ENCODE measurements at places on chromosomes 6 and 20.
A peak's percentile ranks its signal among the peaks of the same experiment; 100 is the strongest.

- DNase-seq, result no peak
Measured at GRCh38 chr6:16249971-16250370, 11.6 kb downstream of the GMPR start.

DNA sequence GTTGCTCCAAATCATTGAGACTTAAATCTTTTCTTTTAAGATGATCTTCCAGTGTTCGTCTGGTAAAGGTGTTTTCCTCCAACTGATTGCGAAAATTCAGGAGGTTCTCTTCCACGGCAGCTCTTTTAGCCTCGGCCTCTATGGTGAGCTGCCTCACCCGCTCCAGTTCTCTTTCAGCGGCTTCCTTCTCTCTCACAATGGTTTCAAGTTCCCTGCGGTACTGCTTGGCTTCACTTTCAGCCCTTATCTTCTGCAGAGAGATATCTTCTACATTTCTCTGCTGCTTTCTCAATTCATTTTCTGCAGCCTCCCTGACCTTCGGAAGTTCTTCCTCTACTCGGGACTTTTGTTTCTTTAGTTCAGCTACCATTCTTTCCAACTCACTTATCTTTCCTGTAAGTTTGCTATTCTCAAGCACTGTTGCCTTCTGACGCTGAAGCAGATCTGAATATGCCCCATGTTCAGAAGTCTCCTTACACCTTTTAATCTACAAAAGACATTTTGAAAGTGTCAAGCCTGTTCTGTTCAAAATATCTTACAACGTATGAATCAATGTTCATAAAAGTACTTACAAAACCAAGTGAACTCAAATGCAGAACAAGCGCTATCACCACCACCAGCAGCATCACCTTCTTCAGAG lies 22.3 kb downstream of the DST start:
- DNase-seq, result no peak

GRCh38 chr6:170357812-170358211 lies 51.3 kb downstream of the FAM120B start:
- DNase-seq, result no peak

- DNase-seq, result no peak
Measured at GRCh38 chr6:3446184-3446583, 10.7 kb downstream of the SLC22A23 start.

GRCh38 chr6:7725849-7726415 lies at the start of gene BMP6:
TSS of gene BMP6 (plus strand) at chr6:7726099. CDS start at chr6:7726956, 857 bp downstream.
- peak; percentile 93 for DNase-seq

DNA sequence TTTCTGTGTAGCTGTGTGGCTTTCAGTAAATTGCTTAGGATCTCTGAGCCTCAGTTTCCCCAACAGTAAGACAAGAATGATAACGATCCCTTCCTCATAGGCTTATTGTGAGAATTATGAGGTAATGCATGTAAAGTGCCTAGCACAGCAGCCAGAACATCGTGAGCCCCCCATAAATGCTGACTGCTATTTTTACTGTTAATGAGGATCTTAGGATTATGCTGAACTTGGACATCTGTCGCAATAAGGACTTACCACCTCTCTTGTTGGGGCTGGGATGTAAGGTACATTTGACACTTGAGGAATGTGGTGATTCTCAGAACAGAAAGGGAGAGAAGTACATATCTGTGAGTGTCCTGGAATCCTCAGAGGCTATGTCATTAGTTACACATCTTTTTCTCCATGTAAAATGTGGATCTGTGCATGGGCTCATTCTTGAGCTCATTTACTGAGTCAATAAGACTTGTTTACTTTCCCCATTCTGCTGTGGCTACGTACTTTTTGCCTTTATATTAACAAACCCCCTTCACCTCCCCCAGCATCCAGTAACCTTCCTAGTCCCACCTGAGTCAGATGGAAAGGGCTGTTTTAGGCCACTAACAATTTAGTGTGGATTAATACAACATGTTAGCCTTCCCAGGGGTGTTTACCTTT lies 64.4 kb upstream of the PLEKHG1 start:
- no peak for DNase-seq

- no peak for DNase-seq
Measured at GRCh38 chr6:26507658-26508057, 7.6 kb downstream of the BTN1A1 start.

DNA sequence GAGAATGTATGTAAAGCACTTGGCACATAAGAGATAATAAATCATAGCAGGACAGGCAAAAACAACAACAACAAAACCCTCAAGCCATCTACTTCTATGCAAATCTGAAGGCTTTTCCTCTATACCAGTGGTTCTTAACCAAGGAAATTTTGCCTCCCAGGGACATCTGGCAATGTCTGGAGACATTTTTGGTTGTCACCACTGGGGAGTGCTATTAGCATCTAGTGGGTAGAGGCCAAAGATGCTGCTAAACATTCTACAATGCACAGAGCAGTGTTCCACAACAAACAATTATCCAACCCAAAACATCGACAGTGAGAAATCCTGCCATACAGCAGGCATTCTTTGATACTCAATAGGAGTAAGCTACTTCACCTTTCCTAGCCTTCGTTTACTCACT lies 28.2 kb downstream of the NDRG3 start:
- no peak for DNase-seq

DNA sequence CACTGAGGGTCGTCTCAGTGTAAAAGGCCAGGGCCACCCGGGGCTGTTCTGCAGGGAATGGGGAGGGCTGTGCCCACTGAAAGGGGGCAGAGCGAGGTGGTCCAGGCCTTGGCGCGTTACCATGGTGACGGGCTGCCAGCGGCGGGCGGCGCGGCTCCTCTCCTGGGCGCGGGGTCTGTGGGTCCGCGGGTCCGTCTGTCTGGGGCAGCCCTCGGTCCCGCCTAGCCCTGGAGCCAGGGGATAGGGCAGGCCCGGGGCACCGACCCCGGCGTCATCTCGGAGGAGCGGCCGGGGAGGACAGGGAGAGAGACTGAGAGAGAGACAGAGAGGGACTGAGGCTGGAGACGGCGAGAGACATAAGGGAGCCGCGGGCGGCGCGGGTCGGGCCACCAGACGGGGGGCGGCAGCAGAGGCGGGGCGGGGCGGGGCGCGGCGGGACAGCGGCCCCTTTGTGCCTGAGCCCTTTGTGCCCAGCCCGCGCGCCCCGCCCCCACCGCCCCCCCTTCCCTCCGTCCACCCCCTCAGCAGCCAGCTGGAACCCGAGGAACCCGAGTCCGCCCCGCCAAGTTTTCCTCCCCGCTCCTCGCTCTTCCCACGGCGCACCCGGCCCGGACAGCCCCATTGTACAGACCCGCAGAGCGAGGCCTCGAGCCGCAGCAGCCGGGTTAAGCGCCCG lies at the start of gene KIAA1755:
Gene KIAA1755 (minus strand): TSS at position 358 of the 676 bp plus-strand sequence. CDS start 235 bp downstream, at position 123.
- DNase-seq, result no peak

DNA sequence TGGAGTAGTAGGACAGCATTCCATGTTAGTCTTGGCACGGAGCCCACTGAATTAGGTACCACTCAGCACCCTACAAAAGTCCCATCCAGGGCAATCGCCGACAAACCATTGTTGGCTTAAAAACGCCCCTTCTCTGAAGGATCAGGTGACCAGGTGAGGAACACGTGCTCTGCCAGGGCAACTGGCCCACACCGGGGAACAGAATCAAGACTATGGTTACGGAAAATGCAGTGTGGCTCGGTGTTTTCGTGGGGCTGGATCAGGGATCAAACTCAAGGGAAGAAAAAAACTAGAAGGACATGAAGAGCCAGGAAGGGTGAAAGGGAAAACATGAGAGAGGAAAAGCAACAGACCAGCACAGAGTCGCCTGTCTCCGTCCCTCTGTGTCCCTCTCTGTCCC lies 177.8 kb upstream of the ARID1B start:
- DNase-seq, result no peak

DNA sequence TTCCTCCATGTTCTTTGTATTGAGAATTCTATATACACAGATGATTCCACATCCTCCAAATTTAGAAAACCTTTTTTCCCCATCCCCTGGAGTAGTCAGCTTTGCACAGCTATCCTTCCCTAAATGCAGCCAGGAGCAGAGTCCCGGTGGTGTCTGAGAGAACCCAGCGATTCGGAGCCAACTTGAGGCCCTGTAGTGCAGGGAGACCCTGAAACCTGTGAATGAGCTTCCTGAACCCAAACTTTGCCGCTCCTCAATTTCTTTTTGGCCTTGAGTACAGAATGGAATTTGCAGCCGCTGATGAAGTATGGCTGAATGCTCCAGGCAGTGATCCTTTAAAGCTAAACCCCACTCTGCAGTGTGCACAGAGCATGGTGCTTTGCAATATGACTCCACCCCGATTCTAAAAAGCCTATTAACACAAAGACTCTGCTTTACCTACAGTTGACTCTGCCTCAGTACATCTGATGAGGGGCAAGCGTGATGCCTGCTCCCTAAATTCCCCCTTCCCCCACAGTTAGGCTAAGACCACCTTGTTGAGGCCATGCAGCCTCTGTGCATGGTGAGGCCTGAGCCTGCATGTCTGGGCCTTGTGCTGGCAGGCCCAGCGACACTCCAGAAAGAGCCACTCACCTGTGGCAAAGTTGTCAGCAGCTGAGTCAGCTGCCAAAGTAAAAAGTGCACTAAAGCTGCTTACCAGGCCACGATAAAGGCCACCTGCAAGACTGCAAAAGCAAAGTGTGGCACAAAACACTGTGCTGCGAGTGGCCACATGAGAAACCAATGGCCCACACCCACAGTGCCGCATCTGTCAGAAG lies 82.1 kb downstream of the PLEKHG1 start:
- no peak for DNase-seq

DNA sequence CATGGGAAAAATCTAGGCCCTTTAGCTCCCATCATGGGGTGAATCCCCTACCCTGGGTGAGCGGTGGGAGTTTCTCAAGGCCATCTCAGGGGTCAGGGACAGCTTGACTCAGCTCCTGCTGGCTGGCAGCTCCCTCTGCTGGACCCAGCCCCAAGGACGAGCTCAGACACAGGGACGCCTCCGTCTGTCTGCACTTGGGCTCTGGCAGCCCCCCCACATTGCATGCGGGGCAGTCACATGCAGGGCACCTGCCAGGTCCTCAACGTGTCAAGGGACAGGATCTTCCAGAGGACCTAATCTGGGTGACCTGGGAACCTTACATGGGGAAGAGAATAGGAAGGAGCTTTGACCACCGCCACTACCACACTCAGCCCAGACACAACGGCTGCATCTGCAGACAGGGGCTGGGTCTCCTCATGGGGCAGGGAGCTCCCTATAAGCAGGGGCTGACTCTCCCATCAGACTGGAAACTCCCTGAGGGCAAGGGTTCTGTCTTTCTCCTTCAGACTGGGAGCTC lies 173.4 kb downstream of the MRPL14 start:
- DNase-seq, result no peak
